ENCODE measurements at places on chromosomes 12 and 14.

DNA sequence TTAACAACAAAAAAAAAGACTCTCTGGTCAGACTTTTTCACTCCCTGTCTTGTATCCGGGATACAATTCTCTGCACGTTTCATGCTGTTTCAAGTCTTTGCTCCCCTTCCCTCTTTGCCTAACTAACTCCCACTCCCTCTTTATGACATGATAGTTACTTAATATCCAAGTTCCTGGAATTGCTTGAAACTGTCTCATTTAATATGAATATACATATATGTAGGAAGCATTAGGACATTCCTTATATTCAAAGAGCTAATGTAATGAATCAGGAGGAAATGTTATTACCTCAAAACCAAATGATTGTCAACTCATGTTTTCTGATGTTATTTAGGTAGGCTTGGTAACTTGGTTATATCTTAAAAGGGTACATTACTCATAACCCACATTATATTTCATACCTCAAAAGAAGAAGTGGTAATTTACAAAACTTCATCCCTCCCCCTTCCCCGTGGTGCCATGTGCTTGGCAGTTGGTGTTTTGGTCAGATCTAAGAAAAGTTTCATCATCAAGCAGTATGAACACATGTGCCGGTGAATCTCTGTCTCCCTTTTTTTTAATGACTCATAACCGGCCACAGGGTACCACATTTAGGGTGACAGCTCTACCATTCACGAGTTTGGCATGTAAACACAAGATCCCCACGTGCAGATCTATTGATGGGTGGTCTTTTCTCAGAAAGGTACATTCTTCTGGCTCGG is 56.5 kb downstream of the HCAR2 start:
- peak; percentile 34 for DNase-seq

DNA sequence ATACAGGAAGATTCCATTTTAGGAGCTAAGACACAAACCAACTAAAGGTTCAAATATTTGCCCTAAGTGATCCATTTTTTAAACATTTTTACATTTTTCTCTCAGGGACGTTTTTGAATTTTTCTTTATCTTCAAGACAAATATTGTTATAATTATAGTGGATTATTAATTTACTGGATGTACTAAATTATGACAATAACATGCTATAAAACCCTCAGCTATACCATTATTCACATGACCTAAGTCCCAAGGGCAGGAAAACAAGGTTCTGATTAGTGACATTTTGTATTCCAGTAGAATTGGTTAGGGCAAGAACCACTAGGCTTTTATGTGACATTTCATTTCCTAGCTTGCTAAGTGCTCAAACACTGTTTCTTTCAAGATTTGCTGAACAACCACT is 16.5 kb upstream of the FBLN5 start:
- DNase-seq, result no peak

DNA sequence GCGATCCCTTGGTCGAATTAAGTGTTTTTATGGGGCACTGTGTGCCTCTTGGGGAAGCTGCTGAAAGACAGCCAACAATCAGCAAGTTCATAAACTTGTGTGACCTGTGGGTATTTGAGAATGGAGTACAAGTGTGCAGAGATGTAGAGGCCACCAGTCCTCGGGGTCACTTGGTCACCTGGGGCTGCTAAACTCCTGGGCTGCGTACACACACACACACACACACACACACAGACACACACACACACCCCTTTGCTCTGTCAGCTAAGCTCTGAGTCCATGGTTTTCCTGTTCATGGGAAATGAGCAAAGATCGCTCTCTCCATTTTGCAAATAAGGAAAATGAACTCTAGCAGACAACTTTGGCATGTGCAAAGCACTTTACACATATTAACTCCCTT is 24.5 kb downstream of the DYRK4 start:
- no peak for DNase-seq

- DNase-seq, result no peak
These were observed 29.5 kb upstream of the MAP1LC3B2 start for GRCh38 chr12:116529686-116530085.

GRCh38 chr12:4286228-4286627 is 12.7 kb downstream of the CCND2 start:
- no peak for DNase-seq

DNA sequence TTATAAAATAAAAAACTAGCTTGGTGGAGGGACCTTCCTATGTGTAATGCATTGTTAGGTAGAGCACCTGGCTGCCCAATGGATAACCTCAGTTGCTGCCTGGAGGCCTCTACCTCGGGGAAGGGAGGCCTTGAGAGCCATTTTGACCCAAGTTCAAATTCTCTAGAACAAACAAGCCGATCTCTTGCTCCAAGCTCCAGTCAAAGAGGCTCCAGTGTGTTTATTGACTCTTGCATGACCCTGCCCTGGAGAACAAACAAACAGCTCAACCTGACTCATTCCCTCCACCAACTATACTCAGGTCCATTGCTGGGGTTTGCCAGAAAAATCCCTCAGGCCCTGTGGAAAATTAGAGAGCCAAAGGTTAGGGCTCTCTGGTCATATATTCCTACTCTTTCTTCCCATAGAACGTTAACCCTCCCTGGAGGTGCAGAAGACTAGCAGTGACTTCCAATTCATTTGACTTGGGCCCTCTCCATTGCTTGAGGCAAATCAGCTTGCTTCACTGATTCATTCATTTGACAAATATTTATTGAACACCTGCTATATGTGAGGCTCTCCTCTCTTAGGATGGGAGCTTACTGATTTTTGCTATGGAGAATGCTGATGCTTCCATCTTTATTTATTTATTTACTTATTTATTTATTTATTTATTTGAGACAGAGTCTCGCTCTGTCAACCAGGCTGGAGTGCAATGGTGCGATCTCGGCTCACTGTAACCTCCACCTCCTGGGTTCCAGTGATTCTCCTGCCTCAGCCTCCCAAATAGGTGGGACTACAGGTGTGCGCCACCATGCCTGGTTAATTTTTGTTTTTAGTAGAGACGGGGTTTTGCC is 73.7 kb upstream of the CISTR start:
- no peak for DNase-seq

- peak; percentile 48 for DNase-seq
These were observed at the start of gene ERO1A for GRCh38 chr14:52695481-52696091. ERO1A (minus strand) TSS chr14:52695558; CDS start chr14:52695481, 77 bp downstream.

DNA sequence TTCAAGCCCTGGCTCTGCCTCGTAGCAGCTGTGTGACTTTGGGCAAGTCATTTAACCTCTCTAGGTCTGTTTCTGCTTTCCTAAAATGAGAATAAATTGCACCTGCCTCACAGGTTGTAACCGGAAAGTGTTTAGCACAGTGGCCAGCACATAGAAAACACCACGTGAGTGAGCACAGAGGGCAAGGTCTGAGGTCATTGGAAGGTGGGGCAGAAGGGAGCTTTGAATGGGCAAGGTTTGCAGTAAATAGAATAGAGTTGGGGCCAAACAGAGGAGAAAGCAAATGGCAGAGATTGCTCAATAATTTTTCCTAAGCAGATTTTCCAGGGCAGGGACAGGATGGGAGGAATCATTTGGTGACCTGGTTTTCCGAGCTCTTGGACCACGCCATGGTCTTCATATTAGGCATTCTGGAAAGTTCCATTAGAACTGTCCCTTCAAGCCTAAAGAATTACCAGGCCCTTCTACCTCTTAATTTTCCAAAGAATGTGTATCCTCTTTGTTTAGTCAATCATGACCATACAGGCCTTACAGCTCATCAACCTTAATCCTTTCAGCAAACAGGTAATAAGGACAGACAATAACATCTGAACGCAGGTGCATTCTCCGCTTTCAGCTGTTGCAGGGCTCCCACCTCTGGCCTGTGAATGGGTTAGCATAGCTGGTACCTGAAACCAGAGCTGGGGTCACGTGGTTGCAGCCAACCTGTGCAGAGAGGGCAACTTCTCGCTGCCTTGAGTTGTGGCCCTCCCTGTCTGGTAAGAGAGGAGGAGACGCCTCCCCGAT is 53.8 kb downstream of the VWF start:
- no peak for DNase-seq

DNA sequence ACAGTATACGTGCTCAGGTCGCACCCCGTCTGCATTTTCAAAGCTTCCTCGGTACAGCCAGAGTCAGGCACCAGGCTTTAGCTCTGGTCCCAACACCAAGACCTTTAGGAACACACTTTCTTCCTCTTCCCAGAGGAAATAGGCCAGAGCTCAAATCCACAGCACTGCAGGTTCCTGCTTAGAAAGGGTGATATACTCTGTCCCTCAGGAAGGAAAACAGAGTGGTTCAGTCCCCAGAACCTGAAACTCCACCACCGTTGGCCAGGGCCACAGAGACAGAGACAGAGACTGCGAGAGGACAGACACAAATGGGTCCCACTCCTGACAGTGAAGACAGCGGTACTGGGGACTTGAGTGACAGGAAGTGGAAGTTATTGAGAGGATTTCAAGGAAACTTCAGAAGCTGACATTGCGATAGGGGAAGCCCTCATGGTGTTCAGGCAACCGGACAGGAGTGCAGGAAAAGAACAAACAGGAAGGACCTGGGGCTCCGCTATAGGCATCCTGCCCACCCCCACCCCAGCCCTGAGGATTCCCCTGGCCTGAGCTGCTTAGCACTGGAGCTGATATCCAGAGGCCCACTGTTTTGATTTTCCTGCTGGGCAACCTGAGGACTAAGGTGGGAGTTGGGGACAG is 5.5 kb upstream of the KRT8 start:
- DNase-seq, result no peak

GRCh38 chr12:129696926-129697325 is 206.9 kb downstream of the TMEM132D start:
- DNase-seq, result no peak

GRCh38 chr12:51669996-51670395 is 79.0 kb downstream of the SCN8A start:
- DNase-seq, result no peak

- no peak for DNase-seq
These were observed 66.2 kb downstream of the MARK3 start for GRCh38 chr14:103451401-103451800.

- no peak for DNase-seq
These were observed 69.3 kb downstream of the RIMBP2 start for GRCh38 chr12:130646716-130647370.

DNA sequence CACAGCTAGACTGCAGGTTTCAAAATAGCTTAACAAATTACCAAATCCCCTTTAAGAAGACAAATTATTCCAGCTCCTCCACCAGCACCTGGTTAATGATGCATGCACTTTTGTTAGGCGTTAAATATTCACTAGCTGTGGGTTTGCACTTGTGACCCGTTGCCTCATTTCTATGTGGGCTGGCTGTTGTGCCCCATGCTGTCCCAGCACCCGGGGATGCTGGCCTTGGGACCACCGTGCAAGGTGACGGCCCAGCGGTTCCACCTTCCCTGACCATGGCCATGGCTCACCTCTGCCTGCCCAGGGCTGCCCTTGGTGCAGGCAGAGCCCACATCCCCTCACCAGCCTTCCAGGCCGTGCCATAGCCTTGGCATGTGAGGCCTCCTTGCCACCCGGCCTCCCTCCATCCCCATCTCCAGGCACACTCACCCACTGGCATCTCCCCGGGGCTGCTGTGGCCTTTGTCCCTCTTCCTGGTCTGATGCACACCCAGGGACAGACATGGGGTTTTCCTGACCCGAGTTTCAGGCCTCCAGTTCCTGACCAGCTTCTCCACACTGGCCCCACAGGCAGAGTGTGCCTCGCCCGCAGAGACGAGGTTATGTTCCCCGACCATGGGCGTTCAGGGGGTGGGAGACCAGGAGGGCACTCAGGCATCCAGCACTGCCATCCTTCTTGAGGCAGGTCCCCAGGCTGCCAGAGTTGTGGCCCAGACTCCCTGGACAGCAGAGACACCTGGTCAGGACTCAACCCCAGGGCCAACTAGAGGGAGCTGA is 20.3 kb upstream of the C14orf180 start:
- no peak for DNase-seq

DNA sequence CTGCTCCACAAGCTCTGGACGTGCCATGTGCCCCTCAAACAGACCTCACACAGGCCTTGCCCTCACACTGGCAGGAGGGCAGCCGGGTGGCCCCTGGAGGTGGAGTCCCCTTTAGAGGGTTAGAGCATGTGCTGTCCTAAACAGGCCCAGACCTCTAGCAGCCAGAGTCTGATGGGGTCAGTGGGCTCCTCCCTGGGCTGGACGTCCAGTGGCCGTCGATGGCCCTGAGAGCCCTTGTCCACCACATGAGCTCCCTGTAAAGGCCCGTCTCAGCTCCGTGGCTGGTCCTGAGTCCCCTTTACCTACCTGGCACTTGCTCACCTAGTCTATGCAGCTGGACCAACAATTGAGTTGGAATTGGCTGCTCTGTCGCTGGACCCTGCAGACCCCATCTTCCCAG is 3.8 kb downstream of the TMEM179 start:
- DNase-seq, result no peak

- no peak for DNase-seq
These were observed 212.1 kb downstream of the GXYLT1 start for GRCh38 chr12:41932470-41932991.

DNA sequence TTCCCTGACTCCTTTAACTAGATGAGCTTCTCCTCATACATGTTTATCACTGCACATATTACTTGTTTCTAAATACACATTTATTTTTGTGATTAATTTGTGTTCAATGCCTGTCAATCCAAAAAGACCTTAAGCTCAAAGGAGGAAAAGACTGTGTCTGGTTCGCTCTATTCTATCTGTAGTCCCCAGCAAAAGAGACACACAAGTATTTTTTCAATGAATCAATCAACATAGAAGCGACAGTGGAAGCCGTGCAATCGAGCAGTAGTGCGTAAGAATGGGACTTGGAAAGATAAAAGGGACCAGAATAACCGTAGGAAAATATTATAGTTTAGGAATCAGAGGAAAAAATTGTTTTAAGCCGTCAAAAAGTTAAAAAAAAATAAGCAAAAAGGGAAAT is 951 bp downstream of the WDHD1 start:
- DNase-seq, result no peak

DNA sequence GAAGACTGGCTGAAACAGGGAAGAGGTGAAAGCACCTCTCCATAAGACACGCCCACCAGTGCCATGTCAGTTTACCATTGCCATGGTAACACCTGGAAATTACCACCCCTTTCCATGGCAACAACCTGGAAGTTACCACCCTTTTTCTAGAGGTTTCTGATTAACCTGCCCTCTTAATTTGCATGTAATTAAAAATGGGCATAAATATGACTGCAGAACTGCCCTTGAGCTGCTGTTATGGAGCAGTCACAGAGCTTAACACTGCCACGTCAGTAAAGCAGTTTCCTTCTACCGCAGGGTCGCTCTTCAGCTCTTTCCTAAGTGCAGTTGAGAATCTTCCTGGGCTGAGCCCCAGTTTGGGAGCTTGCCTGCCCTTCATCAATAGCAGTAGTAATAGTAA is 55.2 kb downstream of the RASSF3 start:
- peak; percentile 32 for DNase-seq

- no peak for DNase-seq
These were observed 7.7 kb downstream of the TBX3 start for GRCh38 chr12:114676142-114676741.

DNA sequence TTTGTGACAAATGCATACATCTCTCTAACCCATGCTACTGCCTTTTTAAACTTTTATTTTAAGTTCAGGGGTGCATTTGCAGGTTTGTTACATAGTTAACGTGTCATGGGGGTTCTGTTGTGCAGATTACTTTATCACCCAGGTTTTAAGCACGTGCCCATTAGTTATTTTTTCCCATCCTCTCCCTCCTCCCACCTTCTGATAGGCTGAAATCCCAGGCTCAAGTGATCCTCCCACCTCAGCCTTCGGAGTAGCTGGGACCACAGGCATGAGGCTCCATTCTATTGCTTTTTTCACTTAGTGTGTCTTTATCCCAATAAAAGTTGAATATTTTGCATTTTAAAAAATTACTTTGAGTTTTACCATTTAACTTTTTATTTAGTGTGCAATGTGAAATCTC is 68.9 kb downstream of the BAZ1A start:
- no peak for DNase-seq
